Activated CD8-positive, alpha-beta memory T cell treated with anti-CD3 and anti-CD28 coated beads, Interleukin-2, amount 50 U/mL, for 48 hours (primary cell): ENCODE measurements at places on chromosomes 5 and 9.

- no peak for DNase-seq
These were observed 607.2 kb upstream of the WWC1 start for GRCh38 chr5:167684251-167684650.

GRCh38 chr9:37543468-37543867 lies 32.7 kb downstream of the FBXO10 start:
- no peak for DNase-seq

- DNase-seq: no peak
These were observed 35.5 kb upstream of the TENT2 start for GRCh38 chr5:79576606-79577289.

- no peak for DNase-seq
These were observed 119.6 kb downstream of the SEMA6A start for GRCh38 chr5:116455061-116455460.

DNA sequence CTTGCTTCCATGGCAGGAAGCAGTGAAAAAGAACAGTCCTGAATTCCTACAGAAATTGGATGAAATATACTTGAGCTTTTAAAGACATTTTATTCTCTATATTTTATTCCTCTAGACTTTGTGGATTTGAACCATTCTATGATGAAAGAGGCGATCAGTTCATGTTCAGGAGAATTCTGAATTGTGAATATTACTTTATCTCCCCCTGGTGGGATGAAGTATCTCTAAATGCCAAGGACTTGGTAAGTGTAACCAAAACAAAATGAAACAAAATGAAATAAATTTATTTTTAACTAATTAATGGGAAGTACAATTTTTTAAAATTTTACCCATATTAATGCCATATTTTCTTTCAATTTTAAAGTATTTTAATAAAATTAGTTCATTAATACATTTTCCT lies 34.1 kb downstream of the STARD4 start:
- no peak for DNase-seq

- DNase-seq: no peak
These were observed 2.8 kb downstream of the OTULIN start for GRCh38 chr5:14667290-14667689.

- DNase-seq: no peak
These were observed 57.9 kb upstream of the PPP3R2 start for GRCh38 chr9:101652601-101653175.

DNA sequence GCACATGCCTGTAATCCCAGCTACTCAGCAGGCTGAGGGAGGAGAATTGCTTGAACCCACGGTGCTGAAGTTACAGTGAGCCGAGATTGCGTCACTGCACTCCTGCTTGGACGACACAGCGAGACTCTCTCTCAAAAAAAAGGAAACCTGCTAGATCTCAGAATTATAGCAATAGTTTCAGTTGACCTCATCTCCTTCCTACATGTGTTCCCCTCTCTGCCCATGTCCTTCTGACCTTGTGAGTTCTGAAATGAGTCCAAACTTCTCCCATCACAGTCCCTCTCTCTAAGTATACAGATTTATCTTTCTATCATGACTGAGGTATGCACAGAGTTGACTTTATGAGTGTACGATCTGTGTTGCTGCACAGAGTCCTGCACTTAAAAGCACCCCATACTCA lies 44.6 kb upstream of the SHOC1 start:
- DNase-seq: no peak

- no peak for DNase-seq
These were observed 186.6 kb upstream of the PANK3 start for GRCh38 chr5:168765551-168766425.

DNA sequence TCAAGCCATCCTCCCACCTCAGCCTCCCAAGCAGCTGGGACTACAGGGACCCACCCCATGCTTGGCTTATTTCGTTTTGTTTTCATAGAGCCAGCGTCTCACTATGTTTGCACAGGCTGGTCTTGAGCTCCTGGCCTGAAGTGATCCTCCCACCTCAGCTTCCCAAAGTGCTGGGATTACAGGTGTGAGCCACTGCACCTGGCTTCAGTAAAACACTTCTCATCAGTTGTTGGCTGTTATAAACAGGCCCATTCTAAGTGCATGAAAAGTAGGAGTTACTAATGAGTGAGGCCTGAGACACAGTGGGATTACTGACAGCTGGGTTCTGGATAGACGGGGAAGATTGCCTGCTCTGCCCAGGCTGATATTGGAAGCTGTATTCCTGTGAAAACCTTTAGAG lies 3.5 kb downstream of the CRB2 start:
- DNase-seq: no peak

GRCh38 chr5:143011585-143011984 lies 241.4 kb downstream of the ARHGAP26 start:
- DNase-seq: no peak

DNA sequence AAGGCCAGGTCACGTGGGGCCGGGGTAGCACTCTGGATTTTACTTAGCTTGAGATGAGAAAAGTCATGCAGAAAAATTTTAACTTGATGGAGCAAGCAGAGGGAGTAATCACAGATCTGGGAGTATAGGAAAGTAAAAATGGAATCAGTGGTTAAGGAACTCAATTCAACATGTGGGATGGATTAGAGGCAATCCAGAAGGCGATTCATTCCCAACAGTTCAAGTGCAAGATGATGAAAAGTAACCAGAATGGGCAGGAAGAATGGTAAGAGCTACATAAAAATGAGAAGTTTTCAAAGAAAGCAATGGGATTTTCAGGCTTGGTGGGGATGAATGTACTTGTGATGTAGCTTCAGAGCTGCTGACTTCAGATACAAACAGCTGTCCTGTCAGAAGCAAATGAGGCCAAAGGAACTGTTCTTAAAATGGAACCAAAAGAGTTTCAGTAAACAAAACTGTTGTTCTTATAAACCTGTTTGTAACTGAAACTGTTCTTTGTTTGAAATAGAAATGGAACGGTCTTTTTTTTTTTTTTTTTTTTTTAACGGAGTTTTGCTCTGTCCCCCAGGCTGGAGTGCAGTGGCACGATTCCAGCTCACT lies 5.6 kb upstream of the SEC24A start:
- DNase-seq: no peak

DNA sequence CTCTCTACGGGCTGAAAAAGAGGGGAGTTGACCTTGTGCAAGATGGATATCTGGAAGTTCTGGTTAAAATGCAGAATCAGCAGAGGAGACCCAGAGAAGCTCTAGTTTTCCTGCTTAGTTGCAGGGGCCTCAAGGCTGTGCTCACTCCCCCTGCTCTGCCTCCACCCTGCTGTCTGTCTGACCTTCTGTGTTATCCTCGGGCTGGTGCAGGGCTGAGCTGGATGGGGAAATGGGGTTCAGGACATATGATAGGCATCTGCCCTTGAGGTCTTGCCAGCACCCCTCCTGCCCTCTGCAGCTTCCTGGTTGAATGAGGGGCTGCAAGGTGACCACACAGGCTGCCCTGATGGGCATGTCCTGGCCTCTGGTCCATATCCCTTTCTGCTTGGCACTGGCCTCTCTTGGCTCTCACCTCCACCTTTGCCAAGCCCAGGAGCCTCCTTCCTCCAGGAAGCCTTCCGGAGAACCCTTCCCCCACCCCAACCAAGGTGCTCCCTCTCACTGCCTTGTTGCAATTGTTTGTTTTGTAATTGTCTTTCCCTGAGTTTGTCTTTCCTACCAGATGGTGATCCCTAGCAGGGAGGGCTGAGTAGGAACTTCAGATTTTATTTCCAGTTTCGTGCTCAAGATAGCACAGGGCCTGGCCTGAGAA lies 1.3 kb downstream of the TMEM268 start:
- DNase-seq: no peak

- DNase-seq: no peak
These were observed 11.6 kb upstream of the SFXN1 start for GRCh38 chr5:175466700-175467318.

GRCh38 chr5:54312499-54312898 lies 2.1 kb upstream of the ARL15 start:
- no peak for DNase-seq

DNA sequence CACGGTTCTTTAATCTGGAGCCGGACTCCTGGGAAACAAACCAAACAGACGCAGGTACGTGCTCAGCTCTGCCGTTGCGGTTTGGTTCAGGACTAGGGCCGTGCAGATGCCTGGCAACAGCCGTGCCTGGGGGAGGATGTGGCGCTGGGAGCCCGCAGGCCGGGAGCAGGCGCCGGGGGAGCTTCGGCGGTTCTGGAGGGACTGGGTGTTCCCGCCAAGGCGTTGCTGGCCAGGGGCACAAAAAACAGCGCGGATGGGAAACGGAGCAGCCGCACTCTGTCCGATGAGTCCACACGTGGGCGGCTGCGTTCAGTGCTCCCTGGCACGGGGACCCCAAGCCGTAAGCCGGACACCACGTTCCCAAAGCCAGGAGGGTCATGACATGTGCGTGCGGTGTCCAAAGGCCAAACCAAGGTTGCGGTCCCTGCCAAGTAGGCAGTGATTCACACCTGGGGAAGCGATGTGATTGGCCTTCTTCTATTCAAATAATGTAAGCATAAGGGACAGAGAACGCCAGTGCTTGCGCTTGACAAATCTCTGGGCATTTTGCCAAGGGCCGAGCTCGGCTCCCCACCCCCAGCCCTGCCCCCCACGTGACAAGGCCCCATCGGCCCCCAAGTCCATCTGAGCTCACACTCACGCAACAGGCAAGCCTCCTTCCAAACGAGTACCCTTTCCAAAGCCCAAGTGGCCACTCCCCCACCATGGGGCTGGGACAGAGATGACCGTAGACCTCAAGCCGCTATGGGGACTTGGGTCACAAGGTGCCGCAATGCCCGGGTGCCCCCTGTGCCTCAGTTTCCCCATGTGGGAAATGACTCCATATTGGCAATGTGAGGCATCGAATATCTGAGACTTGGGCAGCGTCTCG lies 49.7 kb upstream of the NKD2 start:
- DNase-seq: no peak

GRCh38 chr9:130451509-130452388 lies 7.0 kb downstream of the ASS1 start:
- no peak for DNase-seq

DNA sequence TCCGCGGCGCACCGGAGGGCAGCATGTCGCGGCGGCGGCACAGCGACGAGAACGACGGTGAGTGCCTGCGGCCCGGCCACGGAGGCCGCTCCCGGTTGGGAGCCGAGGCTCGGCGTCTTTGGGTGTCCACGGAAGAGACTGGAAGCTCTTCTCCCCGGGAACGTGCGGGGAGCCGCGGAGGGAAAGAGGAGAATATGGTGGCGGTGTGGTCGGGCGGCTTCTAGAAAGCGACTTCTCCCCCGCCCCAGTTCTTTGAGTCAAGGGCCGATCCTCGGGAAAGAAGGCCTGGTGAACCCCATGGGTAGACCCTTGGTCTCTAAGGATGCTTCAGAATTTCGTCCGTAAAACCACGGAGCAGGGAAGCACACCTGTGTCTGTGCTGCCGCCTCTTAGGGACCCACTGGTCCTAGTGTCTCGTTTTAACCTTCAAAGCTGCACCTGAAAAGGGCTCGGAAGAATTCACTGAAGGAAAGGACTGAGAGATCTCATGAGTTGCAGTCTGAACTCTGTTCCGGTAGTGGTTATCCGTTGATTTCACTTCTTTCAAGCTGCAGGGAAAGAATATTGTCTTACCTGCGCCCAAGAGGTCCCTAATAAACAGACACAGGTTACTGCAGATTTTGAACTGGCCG lies 354 bp downstream of the NCBP1 start:
- DNase-seq: no peak

GRCh38 chr9:134420974-134421432 lies 94.7 kb downstream of the RXRA start:
- DNase-seq: no peak

DNA sequence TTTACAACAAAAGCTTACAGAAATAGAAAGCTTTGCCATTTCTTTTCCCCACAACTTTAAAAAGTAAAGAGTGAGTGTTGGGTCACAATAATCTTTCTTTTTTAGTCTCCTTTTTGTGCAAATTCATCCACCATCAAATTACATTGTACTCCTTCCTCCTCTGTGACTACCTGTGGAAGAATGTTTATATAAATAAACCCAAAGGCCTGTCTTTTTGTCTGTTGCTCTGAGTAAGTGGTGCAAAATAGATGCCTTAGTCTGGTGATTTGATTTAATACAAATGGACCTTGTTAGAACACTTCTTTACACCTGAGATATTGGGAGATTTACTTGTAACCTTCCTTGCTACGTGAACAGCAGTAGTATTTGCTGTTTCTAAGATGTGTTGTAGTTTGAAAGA lies 53.5 kb upstream of the TAF11L2 start:
- DNase-seq: no peak

- no peak for DNase-seq
These were observed 1768.9 kb upstream of the CDH9 start for GRCh38 chr5:28807195-28807729.

DNA sequence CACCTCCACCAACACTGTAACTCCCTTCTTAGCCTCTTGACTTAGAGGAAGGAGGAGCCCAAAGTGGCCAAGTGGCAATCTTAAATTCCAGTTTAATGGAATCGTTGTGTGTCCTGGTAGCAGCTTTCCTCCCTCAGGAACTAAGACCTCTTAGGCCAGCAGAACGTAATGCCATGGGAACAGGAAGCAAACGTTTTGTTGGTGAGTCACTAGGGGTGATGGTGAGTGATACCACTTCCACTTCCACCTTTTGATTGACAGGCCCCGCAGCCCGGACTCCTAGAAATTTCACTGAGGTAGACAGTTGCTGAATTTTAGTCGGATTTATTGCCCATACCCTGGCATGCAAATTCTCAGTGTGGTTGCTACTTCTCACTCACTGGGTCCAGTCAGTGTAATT lies 94.2 kb upstream of the FBN2 start:
- DNase-seq: no peak

- DNase-seq: no peak
These were observed 72.8 kb downstream of the TRIO start for GRCh38 chr5:14215901-14216300.

GRCh38 chr5:8079056-8079455 lies 210.1 kb downstream of the MTRR start:
- DNase-seq: no peak

GRCh38 chr9:108259917-108260675 lies 595.7 kb downstream of the ACTL7B start:
- no peak for DNase-seq

- DNase-seq: no peak
These were observed 957 bp upstream of the PRR16 start for GRCh38 chr5:120463006-120463680.

DNA sequence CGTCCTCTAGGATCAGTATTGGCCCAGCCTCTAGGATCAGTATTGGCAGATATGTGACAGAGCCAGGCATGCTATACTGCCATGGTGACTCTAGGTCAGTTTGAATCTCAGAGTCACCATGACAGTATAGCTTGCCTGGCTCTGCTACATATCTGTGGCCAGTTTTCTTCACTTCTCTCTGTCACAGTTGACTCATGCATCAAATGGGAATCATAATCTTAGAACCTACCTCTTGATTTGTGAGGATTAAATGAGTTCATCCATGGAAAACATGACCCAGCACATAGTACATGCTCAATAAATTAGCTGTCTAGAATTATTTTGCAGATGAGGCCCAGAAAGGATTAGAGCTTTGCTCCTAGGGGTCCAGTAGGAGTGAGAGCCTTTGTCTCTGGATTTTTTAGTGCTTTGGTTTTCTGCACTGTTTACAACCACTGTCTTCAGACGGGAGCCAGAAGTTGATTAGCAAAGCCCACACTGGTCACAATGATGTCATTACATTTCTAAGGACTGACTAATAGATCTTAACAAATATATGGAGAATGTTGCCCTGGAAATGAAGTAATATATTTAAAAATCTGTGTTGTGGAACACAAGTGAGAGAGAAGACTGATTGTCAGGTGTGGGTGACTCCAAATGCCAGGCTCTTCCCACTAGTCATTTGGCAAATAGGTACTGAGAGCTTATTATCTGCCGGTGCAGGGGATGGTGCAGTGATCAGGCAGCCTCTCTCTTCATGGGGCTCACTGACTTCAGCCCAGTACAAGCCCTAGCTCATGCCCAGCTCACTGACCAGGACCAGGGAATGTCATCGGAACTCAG lies 76.0 kb downstream of the COL15A1 start:
- DNase-seq: no peak
